Head of caudate nucleus (tissue), 42 donors: ENCODE measurements at places on chromosomes 16 and 17.

GRCh38 chr16:60907645-60908044, 1128.6 kb downstream of the CDH8 start:
- DNase-seq: no peak

DNA sequence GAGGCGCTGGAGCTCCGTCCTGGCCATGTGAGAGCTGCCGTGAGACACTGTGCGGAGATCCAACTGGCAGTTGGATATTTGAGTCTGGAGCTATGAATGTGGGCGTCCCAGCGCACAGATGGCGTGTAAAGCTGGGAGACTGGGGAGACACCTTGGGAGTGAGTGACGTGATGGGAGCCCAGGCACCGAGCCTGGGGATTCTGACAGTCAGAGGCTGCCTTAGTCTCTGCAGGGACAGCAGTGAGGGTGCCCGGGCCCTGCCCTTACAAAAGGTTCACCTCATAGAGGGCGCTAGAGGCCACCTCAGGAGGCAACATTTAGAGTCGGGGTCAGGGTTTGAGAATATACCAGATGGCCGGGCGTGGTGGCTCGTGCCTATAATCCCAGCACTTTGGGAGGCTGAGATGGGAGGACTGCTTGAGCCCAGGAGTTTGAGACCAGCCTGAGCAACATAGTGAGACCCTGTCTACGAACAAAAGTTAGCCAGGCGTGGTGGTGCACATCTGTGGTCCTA, 194.1 kb upstream of the GSE1 start:
- no peak for DNase-seq

DNA sequence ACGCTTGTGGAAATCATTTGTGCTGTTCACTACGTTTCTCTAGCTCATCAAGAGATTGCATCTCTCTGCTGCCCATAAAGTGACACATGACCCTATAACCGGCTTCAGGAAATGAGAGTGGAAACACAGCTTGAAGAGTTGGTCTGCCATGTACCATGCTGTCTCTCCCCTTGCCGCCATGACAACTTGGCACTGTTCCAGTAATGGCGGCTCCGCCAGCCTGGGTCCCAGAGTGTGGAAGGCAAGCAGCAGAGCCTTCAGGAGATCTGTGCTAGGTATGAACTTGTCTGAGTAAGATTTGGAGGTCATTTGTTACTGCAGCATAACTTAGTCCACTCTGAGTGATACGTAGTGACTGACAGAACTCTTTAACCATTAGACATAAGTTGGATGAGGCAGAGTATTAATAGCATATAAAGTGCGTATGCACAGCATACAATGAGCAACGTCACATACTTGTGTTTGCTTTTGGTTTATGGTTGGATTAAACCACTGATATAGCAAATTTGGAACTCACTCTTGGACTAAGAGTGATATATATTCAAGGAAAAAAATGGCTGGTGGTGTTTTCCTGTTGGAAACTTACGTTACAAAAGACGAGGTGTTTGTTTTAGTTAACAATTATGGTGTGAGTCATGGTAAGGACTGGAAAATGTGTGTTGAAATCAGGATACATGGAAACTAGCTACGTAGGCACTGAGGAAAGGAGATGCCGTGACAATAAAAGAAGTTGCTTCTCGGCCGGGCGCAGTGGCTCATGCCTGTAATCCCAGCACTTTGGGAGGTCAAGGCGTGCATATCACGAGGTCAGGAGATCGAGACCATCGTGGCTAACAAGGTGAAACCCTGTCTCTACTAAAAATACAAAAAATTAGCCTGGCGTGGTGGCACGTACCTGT, 24.4 kb upstream of the PMP22 start:
- no peak for DNase-seq

- no peak for DNase-seq
These were observed 23.3 kb downstream of the ELAC2 start for GRCh38 chr17:12994341-12995074.

DNA sequence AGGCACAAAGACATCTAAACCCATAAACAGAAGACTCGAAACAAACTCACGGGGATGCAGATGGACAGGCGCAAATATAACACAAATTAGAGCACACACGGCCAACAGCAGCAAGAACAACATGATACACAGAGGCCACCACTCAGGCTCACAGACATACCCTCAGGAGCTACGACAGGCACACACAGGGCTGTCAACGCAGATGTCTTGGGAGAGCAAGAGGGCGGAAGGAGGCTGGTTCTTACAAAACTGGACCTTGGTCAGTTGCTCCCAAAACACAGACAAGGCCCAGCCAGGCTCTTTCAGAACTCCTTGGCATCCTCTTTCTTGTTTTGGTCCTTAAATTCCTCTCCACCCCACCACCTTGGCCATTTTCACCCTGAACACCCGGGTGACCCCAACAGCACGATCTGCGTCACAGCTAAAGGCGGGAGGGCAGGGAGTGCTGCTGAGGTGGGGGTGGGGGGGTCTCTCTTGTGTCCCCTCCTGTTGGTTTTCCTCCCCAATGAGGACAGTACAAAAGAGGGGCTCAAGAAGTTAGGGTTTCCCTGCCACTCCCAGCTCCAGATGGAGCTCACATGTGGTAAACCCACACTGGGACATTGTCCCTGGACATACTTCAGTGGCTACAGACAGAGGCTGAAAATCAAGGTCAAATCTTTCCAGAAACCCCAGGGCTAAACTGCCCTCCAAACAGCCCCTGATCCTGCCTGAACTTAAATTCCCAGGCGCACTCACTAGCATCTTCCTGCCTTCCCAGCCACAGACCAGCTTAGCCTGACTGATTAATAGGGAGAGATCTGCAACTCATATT, 221.3 kb downstream of the C16orf78 start:
- no peak for DNase-seq

GRCh38 chr16:75622761-75623605, at the start of gene ADAT1:
ADAT1 (minus strand) TSS chr16:75623281; CDS start chr16:75620799, 2,482 bp downstream.
- DNase-seq: peak; percentile 98

DNA sequence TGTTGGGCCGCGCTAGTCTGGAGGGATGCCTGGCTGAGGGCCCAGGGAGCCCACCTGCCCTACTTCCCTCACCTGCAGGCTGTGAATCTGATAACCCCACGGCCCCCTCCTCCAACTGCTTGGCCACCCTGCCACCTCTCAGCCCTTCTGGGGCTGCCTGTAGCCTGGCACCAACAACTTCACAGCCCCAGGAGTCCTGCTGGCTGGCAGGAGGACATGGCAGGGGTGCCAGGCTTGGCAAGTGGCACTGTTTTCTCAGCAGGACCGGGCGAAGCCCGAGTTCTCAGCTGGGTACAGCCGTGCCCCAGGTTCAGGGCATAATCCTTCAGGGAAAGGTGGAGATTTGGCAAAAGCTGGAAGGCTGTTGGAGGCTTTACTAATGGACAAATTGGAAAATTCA, 129.6 kb downstream of the CMIP start:
- no peak for DNase-seq

- DNase-seq: peak; percentile 41
These were observed 71.2 kb upstream of the LGALS9 start for GRCh38 chr17:27559506-27560481.

- DNase-seq: no peak
These were observed 405.1 kb downstream of the SNX29 start for GRCh38 chr16:12381662-12382061.

DNA sequence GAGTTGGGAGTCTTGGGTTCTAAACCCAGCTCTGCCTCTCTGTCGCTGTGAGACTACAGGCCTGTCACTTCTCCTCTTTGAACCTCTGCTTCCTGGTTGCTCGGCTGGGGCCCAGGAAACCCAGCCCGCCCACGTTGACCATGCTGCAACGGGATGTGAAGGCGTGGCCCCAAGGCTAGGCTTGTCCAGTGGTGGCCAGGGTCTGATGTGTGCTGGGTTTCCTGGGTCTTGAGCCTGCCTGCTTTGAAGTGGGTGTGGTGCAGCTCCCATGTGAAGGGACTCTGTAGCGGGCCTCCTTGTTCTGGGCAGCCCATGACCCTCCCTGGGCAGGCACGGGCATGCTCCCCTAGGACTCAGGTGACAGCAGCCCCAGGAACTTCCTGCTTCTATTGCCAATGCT, 82.3 kb downstream of the SDR42E1 start:
- DNase-seq: no peak

- no peak for DNase-seq
These were observed 1.3 kb upstream of the SP2 start for GRCh38 chr17:47894498-47895346.

DNA sequence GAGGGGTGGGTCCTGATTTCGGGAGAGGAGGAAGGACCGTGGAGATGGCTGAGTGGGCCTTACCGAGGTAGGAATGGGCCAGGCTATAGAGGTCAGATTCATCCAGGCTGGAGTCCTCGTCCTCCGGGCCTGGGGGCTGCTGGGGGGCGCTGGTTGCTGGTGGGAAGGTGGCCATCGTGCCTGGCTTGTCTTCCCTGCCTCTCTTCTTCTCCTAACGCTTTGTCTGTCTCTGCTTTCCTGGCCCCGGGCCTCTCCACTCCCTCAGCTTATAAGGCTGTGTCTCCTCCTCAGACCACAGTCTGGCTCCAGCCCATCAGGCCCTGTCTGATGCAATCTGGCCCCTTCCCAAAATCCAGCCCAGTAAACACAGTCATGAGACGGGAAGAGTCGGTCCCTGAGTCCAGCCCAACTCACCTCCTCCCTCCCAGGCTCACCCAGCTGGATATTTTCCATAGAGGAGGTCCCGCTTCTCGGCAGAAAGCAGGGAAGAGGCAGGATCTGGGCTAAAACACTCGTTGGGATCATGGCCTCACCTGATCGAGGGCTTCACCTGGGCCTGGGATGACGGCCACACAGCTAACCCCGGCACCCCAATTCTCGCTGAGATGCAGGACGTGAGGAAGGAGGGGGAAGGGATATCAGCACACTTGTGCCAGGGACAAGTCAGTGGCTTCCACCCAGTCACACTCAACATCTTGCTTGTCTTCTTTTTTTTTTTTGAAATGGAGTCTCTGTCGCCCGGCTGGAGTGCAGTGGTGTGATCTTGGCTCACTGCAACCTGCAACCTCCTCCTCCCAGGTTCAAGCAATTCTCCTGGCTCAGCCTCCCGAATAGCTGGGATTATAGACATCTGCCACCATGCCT, at the start of gene NUPR1:
Gene NUPR1 (minus strand): TSS at position 242 of the 864 bp plus-strand sequence. CDS start 67 bp downstream, at position 175.
- peak; percentile 76 for DNase-seq

GRCh38 chr16:24372824-24373223, 116.7 kb downstream of the CACNG3 start:
- peak; percentile 44 for DNase-seq

GRCh38 chr16:23650674-23651416, 9.6 kb downstream of the DCTN5 start:
- DNase-seq: peak; percentile 61

DNA sequence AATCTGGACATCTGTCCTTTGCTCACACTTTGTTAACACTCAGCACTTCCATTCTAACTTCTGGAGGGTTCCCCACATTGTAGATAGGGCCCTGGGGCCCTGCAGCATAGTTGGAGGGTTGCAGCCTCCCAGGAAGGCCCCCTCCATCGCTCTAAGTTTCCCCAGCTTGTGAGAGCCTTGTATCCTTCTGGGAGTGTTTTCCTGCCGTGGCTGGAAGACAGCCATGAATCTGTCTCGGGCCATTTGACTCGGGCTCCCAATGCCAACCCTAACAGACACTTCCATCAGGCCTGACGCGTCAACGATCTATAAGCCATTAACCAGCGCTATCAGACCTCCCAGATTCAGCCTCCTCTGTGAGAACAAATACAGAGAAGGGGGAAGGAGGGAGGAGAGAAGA, 263.7 kb upstream of the RPL38 start:
- DNase-seq: no peak

DNA sequence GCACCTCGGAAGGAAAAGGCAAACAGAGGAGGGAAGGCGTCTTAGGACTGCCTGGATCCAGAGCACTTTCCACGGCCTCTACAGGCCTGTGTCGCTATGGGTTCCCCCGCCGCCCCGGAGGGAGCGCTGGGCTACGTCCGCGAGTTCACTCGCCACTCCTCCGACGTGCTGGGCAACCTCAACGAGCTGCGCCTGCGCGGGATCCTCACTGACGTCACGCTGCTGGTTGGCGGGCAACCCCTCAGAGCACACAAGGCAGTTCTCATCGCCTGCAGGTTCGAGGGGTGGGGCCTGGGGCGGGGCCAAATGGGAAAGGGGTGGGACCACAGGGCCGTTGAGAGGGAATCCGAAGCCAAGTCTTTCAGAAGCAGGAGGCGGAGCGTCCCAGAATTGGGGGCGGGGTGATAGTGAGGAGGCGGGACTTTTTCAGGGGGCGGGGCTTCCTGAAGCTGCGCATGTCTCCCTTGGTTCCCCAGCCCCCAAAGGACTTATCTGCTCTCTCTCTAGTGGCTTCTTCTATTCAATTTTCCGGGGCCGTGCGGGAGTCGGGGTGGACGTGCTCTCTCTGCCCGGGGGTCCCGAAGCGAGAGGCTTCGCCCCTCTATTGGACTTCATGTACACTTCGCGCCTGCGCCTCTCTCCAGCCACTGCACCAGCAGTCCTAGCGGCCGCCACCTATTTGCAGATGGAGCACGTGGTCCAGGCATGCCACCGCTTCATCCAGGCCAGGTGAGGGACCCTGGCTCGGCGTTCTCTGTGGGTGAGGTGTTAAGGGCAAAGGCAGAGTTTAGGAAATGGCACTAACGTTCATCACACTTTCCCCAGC, 939 bp downstream of the BCL6B start:
- peak; percentile 81 for DNase-seq

DNA sequence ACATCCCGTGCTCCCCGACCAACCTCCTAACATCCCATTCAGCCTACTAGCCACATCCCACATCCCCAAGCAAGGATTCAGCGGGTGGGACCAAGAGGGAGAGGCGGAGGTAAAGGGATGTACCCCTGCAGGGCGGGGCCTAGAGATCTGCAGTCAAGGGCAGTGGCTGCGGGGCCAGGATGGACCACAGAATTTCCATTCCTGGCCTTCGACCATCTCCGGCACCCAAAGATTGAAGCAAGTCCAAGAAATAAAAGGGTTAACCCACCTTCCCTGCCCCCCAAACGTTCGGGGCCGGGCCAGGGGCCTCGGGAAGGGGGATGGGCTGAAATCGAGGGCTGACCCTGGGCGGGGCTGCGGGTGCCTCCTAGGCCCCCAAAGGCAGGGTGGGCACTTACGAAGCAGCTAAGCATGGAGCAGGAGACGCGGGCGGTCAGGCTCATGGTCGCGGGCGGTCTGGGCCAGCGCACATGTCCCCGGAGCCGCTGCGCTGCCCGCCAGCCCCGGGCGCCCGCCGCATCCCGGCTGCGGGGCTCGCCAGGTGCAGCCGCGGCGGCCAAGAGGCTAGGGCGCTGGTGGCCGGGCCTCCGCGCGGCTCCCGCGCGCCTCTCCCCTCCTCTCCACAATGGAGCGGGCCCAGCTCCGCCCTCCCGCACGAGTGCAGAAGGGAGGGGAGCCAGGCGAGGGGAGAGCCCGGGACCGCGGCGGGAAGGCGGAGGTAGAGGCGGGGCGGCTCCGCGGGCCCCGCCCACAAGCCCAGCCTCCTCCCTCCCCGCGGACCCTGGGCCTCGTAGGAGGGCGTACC, at the start of gene MTMR4:
Gene MTMR4 (minus strand): TSS at position 674 of the 805 bp plus-strand sequence. CDS start 231 bp downstream, at position 443.
- DNase-seq: peak; percentile 81

- DNase-seq: no peak
These were observed 49.6 kb downstream of the PITPNM3 start for GRCh38 chr17:6506679-6507231.

GRCh38 chr16:3214904-3215600, 19.9 kb downstream of the ZNF200 start:
- no peak for DNase-seq

- no peak for DNase-seq
These were observed 274.2 kb upstream of the ERCC4 start for GRCh38 chr16:13645601-13646245.

GRCh38 chr17:75463603-75464002, 7.2 kb downstream of the TMEM94 start:
- no peak for DNase-seq

GRCh38 chr16:19578378-19578971, 23.0 kb downstream of the VPS35L start:
- peak; percentile 74 for DNase-seq

GRCh38 chr17:7555320-7555948, 3.1 kb upstream of the TNFSF13 start:
- DNase-seq: no peak
